ENCODE measurements at places on chromosomes 7 and 10. TPM values are rescaled to one million over a fixed set of nuclear protein-coding genes. Genes with fewer than 3 reads are reported as not detected.

GIMAP1 gene
- total RNA-seq, result 1.3 TPM

LIPK gene
- total RNA-seq, result 10.6 TPM

PPP2R2D gene
- total RNA-seq, result 39.4 TPM

SNCG gene
- 7.1 TPM for total RNA-seq

SPRN gene
- 0.89 TPM for total RNA-seq

LRRC17 gene
- total RNA-seq, result 92.4 TPM

TET1 gene
- total RNA-seq, result 23.6 TPM

WNT8B gene
- total RNA-seq, result not detected

DPYSL4 gene
- total RNA-seq, result 0.99 TPM

FAM25C gene
- not detected for total RNA-seq

LIPM gene
- total RNA-seq, result 17.1 TPM

TMEM270 gene
- not detected for total RNA-seq

IDI2 gene
- not detected for total RNA-seq

SEMA3C gene
- total RNA-seq, result 103 TPM

NODAL gene
- not detected for total RNA-seq

GHRHR gene
- not detected for total RNA-seq

VGF gene
- 0.10 TPM for total RNA-seq

DNA2 gene
- 8.9 TPM for total RNA-seq

PDZD7 gene
- 1.2 TPM for total RNA-seq

TLL2 gene
- total RNA-seq, result 0.20 TPM

BAMBI gene
- 8.0 TPM for total RNA-seq

IQCE gene
- total RNA-seq, result 8.0 TPM

RPP30 gene
- total RNA-seq, result 45.2 TPM

SCART1 gene
- total RNA-seq, result 2.5 TPM

HOXA10 gene
- total RNA-seq, result 2.8 TPM

SMURF1 gene
- 15.7 TPM for total RNA-seq

SLC16A9 gene
- total RNA-seq, result 6.5 TPM

RNF133 gene
- 0.39 TPM for total RNA-seq

ZDHHC16 gene
- 20.7 TPM for total RNA-seq

SGPL1 gene
- total RNA-seq, result 38.1 TPM

ARL4A gene
- 74.1 TPM for total RNA-seq

OR6V1 gene
- not detected for total RNA-seq

SKIDA1 gene
- 1.2 TPM for total RNA-seq

TSPAN12 gene
- 8.4 TPM for total RNA-seq

ADAM22 gene
- 18.6 TPM for total RNA-seq

KMT2C gene
- total RNA-seq, result 75.6 TPM

CCNY gene
- 29.4 TPM for total RNA-seq

ASB10 gene
- total RNA-seq, result 0.69 TPM

Measured in skin of body (tissue), 3 donors.